ENCODE measurements at places on chromosomes 4 and X. TPM values are rescaled to one million over a fixed set of nuclear protein-coding genes. Genes with fewer than 3 reads are reported as not detected.

SGMS2 gene
- total RNA-seq: 79.1 TPM

SH3RF1 gene
- 12.6 TPM for total RNA-seq

GABRG1 gene
- total RNA-seq: not detected

GRCh38 chrX:84363051-84363450, 139.2 kb downstream of the HDX start:
- DNase-seq: no peak

ABCG2 gene
- total RNA-seq: not detected

MAGEA9B gene
- not detected for total RNA-seq

DNAJB14 gene
- total RNA-seq: 14.2 TPM

- no peak for DNase-seq
These were observed 54.4 kb downstream of the PHKA1 start for GRCh38 chrX:72659723-72660122.

- no peak for DNase-seq
These were observed 151.3 kb downstream of the DCLK2 start for GRCh38 chr4:150229520-150229919.

Data from gastrocnemius medialis (tissue), 4 donors.